Stimulated activated CD8-positive, alpha-beta memory T cell treated with anti-CD3 and anti-CD28 coated beads, Interleukin-4, amount 100 ng/mL, for 4 hours (primary cell): ENCODE measurements at places on chromosomes 12 and 14.

GRCh38 chr12:51667269-51667668 is 76.2 kb downstream of the SCN8A start:
- no peak for DNase-seq

- no peak for DNase-seq
These were observed 29.6 kb downstream of the EEA1 start for GRCh38 chr12:92899386-92900001.

- no peak for DNase-seq
These were observed 48.5 kb downstream of the FAM222A start for GRCh38 chr12:109762071-109762672.

DNA sequence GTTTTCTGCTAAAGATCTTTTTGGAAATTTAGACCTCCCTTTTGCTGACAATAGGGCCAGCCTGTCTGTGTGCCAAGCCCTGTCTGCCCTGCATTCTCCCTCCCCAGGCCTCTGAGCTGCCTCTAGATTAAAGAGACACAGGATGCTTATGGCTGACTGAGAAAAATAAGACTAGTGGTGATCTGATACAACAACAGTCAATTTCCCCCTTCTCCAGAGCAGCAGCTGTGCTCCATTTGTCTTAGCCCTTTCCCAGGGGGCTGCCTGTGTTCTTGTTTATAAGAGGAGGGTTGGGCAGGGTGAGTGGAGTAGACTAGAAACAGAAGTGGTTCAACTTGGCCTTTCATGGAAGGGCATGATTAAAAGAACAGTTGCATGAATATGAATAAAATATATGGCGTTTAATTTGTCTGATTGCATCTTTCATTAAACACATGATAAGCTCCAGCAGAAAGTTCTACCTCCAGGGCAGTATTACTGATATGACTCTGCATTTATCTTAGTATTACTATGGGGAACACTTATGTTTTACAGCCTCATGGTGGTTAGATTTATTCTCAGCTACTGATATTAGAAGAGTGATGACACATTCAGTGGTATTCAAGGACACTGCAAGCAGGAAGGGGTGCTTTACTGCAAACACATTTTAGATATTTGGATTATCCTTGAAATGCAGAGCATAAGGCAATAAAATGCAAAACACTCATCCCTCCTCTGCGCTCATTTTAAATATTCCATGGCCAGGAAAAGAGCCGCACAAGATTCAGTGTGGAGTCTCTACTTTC is 150.2 kb upstream of the CLEC14A start:
- DNase-seq: no peak

GRCh38 chr14:104792101-104792884 is 3.3 kb downstream of the AKT1 start:
- no peak for DNase-seq

- no peak for DNase-seq
These were observed 23.2 kb upstream of the PSMA6 start for GRCh38 chr14:35268946-35269345.

DNA sequence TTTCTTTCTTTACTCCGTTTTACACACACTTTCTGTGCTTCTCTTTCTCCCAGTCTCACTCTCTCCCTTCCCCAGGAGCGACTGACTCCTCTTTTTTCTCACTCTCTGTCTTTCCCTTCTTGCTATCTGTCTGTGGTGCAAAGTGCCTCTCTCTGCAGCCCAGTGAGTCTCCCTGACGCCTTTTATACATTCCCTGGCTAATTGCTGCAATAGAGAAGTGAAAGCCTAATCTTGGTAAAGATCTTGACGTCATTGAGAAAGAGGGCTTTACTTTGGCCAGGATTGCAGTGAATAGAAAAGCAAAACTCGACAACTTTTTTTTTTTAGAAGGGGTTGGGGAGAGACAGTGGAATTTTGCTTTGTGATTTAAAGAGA is 706 bp upstream of the DIO2 start:
- no peak for DNase-seq

DNA sequence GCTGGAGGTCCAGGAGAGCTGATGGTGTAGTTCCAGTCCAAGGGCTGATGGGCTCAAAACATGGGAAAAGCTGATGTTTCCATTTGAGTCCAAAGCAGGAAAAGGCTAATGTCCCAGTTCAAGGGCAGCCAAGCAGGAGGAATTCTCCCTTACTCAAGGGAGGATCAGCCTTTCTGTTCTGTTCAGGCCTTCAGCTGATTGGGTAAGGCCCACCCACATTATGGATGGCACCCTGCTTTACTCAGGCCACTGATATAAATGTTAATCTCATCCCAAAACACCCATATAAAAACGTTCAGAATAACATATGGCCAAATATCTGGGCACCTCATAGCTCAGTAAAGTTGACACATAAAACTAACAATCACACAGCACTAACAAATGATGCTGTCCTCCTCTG is 64.1 kb downstream of the SAMD4A start:
- DNase-seq: no peak

DNA sequence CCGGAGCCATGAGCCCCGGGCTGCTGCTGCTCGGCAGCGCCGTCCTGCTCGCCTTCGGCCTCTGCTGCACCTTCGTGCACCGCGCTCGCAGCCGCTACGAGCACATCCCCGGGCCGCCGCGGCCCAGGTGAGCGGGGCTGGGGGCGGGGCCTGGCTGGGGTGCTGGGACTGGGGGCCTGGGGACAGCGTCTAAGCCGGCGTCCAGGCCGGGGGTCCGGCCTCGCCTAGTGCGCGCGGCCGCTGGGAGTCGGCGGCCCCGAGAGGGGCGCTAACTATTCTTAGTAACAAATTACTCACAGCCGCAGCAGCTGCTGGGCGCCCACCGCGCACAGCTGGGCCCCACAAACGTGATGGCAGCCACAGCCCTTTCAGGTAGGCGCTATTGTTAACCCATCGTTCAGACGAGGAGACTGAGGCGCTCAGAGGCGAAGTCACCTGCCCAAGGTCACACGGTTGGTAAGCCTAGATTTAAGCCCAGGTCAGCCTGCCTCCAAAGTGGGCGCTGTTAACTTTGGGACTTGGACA is 374 bp downstream of the CYP46A1 start:
- no peak for DNase-seq

- DNase-seq: no peak
These were observed 156.3 kb downstream of the NUBPL start for GRCh38 chr14:31717294-31718085.

- no peak for DNase-seq
These were observed 1.3 kb upstream of the ESYT1 start for GRCh38 chr12:56126732-56127239.

DNA sequence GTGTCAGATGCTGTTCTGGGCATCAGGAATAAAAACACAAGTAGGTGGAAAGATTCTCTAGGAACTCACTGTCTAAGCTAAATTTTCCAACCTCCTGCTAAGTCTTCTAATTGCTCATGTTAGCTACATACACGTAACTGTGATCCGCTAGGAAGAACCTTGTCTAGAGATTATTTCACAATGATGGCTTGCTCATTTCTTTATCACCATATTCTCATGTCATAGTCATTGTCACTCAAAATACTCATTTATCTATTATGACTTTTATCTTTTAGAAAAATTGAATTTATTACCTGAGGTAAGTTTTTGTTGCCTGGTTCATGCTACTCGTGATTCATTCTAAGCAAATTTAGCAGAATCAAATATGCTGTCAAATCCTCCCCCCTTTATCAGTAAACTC is 1402.4 kb upstream of the FLRT2 start:
- no peak for DNase-seq

DNA sequence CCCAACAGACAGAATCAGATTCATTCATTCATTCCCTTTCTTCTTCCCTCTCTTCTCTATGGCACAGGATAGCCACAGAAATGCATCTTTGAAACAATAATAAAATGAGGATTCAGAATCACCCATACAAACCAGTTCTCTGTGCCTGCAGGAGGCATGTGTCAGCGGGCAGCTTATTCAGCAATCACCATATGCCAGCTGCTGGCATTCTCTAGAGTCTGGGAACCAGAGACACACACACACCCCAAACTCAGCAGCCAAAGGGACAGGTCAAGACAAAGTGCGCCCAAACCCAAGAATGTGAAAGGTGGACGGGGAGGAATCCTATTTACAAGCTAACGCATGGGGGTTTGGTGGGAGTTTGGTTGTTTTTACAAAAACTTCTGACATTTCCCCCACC is 14.1 kb downstream of the ARF3 start:
- DNase-seq: no peak

DNA sequence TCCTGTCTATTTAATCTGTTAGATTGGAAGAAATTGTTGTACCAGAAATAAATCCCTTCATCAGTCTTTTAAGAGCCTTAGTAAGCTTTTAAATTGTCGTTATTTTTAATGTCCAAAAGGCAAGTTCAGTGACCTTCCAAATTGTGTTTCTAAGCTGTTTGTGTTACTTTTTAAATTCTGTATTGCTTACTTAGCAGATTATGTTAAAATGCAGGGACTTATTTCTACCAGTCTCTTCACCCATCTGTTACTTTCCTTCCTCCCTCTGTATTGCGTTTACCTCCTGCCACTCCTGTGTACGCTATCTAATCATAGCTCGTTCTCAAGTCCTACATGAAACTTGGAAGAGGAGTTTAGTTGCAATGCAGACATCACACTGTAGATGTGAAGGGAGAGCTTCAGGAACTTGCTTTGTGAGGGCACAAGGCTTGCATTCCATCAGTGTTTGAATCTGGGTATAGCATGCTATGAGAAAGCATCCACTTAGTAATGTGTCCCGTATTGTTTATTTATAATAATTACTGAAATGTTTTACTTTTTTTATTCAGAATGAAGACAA is 406.5 kb upstream of the RGS6 start:
- no peak for DNase-seq

- DNase-seq: no peak
These were observed 28.0 kb upstream of the DAAM1 start for GRCh38 chr14:59160506-59160905.

GRCh38 chr14:86153480-86153879 is 623.5 kb downstream of the FLRT2 start:
- DNase-seq: no peak

DNA sequence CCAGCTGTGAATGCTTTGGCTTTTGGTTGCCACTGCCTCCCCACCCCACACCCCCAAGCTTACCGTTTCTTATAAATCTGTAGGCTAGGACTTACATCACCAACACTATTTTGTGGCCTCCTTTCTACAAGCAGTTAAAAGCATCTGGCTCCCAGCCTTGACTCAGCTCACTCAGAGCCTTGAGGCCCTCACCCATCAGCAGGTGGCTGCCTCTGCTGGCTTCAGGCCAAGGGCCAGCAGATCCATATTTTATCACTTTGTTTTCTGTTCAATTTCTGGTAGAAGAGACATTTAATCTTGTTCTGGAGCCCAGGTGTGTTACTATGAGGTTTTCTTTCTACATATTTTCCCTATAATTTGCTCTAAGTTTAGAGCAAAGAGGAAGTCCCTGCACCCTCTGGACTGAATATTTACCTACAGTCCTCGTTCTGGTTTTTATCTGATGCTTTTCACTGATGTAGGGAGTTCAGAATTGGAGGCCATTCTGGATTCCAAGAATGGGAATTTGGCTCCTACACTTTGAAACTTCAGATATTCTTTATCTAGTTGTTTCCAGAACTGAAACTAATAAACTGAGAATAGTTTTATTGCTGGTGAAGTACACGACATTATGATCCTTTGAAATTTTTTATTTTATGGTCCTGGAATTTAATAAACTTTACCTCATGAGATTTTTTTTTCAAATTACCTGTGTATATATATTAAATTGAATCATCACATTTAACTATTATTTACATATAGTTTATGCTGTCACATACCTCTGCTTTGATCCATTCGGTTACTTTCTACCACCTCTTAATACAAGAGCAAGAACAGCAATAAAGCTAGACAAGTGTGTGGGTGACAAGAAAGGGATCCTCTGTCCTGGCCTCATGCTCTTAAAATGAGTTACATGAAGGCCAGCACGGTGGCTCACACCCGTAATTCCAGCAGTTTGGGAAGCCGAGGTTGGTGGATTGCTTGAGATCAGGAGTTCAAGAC is 22.2 kb downstream of the PLBD1 start:
- no peak for DNase-seq

- DNase-seq: no peak
These were observed 65.7 kb downstream of the TTC9 start for GRCh38 chr14:70707138-70708038.

DNA sequence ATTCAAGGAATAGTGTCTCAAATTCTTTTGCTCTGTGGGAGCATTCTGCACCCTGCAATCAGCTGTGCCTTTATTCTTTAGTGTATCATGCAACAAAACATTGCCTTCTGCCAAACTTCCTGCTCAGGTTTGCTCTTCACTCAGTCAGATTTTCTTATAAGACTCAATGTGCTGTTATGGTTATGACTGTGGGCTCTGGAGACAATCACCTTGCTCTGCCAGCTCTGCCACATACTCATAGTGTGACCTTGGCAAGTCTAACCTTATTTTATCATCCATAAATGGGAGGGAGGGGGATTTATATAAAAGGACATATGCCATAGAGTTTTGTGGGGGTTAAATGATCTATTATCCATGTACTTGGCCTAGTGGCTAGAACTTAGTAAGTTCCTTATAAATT is 51.3 kb downstream of the SRGAP1 start:
- no peak for DNase-seq

DNA sequence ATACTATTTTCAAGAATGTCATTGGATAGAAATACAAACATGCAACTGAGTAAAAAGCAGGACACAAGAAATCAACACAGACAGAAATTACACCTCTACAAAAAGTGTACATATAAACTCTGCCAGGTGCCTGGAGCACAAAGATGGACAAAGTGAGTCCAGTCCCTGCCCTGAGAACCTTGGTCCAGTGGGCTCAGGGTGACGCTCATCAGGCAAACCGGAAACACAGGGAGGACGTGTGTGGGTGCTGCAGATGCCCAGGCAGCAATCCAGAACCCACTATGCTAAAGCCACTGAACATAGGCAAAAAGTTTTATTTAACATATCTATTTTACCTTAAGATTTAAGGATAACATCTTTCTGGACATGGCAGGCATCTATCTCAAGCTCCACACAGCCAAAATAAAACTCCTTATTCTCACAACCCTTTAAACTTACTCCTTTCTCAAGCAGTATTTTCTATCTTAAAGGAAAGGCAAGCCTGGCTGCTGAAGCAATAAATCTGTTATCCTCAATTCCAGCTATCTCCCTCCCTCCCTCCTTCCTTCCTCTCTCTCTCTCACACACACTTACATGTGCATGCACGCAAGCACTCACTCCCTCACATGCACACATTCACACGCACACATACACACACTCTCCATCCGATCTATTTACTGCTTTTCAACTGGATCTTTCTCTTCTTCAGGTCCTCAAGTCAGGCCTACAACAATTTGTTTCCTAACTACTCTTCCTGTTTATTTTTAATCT is 10.2 kb downstream of the PPP1R13B start:
- DNase-seq: no peak

GRCh38 chr14:47194055-47194454 is 481.4 kb downstream of the MDGA2 start:
- DNase-seq: no peak

- DNase-seq: no peak
These were observed 12.8 kb downstream of the SLC38A2 start for GRCh38 chr12:46359667-46360280.

DNA sequence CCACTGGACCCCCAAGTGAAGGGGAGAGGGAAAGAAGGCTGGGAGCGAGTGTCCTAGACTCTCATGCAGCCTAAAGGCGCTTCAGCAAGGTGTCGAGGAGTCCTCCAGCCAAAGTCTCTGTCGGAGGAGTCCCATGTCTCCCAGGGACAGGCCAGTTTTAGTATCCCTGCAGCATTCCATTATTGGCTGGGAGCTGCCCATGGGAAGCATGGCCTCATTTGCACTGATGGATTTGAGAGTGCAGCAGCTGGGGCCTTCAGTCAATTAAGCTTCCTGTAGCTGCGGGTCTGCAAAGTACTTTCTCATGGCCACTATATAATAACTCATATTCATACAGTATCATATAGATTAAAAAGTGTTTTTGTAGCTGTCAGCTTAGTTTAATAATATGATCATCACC is 12.4 kb upstream of the RPH3A start:
- no peak for DNase-seq

- no peak for DNase-seq
These were observed 3.9 kb downstream of the STAC3 start for GRCh38 chr12:57247041-57247440.
